ENCODE measurements at places on chromosomes 2 and 18. TPM values are rescaled to one million over a fixed set of nuclear protein-coding genes. Genes with fewer than 3 reads are reported as not detected.

DNA sequence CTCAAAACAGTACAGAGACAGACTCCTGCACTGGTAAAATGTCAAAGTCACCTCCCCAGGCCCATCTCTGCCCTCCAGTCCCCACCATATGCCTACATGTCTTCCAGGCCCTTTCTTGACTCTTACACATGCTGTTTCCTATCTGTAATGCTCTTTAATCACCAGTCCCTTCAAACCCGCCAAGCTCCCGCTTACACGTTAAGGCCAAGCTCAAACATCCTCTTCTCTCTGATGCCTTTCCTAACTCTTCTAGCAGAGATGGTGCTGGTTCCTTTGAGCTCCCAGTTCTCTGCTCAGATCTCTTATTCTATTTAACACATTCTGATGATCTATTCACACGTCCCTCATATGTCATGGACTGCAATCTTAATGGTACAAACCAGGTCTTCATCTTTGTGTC is 5.0 kb downstream of the EVA1A start:
- H3K4me3 ChIP-seq = no peak overlapping the region
- DNase-seq = no peak
- H3K27ac ChIP-seq = no peak overlapping the region
- H3K36me3 ChIP-seq = no peaks in the 10 kb centered on the region
- peaks cover 5% of the 10 kb centered on the region for H3K4me1 ChIP-seq

The APLF gene
- 10.2 TPM for total RNA-seq

The ANKRD36C gene
- 23.3 TPM for total RNA-seq

- H3K4me1 ChIP-seq = no peaks in the 10 kb centered on the region
- H3K36me3 ChIP-seq = no peaks in the 10 kb centered on the region
- H3K4me3 ChIP-seq = no peak overlapping the region
Measured at GRCh38 chr2:10757814-10758286, 36.4 kb downstream of the ATP6V1C2 start.

The IHH gene
- total RNA-seq = not detected

DNA sequence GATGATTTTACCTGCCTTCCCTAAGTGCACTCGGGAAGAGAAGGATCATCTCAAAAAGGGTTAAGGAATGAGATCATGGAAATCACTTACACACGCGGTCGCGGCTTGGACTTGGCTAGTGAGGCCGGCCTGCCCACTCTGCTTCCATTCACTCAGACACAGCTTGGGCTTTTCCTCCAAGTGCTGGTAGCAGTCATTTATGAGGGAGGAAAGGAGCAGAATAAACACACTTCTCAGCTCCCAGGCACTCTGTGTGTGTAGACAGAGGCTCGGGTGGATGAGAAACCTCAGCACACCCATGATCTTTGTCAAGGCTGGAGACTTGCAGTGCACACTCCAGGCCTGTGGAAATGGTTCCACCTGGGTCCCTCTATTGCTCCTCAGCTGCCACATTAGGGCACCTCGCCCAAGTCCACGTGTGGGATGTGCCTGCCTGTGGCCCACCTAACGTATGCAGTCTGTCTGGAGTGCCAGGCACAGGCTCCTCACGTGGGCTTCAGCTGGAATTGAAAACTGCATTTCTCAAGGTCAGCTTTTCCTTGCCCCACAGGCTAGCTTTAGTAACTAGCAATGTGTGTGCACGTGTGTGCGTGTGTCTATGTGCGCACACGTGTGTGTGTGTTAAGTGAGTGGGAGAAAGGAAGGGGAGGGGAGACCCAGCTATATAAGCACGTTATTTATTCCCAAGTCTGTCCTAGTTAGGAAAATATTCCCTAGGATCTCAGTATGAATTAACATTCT is 288.4 kb downstream of the SOX11 start:
- H3K4me3 ChIP-seq = no peak overlapping the region
- no peaks in the 10 kb centered on the region for H3K27me3 ChIP-seq
- peaks cover 8% of the 10 kb centered on the region for H3K4me1 ChIP-seq
- no peak overlapping the region for H3K27ac ChIP-seq
- DNase-seq = no peak
- no peaks in the 10 kb centered on the region for H3K36me3 ChIP-seq

The NDUFS1 gene
- total RNA-seq = 50.9 TPM

- H3K4me3 ChIP-seq = no peak overlapping the region
- no peaks in the 10 kb centered on the region for H3K36me3 ChIP-seq
- peaks cover 25% of the 10 kb centered on the region for H3K4me1 ChIP-seq
Measured at GRCh38 chr2:39568561-39569006, 97.1 kb upstream of the TMEM178A start.

DNA sequence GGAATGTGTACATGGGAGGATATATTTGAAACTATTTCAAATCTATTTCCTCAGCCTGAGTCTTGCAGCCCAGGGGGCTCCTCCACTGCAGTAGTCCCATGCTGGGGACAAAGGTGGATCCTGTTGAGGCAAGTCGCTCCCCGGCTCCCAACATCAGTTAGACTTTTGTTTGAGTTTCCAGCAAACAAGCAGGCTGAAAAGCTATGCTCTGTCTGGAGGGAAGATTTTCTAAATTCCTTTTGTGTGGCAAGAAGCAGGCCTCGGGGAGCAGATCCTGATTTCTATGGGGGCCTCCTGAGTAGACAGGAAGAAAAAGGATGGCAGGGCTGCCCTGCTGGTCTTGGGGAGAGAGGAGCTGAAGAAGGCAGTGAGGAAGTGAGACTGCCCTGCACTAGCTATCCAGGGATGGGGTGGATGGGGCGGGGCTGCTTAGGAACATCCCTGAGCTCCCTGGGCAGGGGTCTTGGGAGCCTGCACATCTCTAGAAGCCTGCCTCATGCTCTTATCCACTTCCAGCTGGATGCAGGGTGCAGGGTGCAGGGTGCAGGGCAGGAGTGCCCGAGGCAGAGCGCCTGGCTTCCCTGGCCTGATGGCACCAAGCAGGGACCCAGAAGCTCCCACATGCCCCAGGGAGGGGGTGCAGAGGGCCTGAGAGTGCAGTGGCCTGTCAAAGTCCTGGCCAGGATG is 6.0 kb upstream of the CIB4 start:
- no peak overlapping the region for H3K4me3 ChIP-seq
- DNase-seq = no peak
- H3K4me1 ChIP-seq = peaks cover 23% of the 10 kb centered on the region
- no peaks in the 10 kb centered on the region for H3K27me3 ChIP-seq
- no peaks in the 10 kb centered on the region for H3K36me3 ChIP-seq

GRCh38 chr18:27558388-27559155 is 373.5 kb upstream of the CHST9 start:
- no peaks in the 10 kb centered on the region for H3K4me1 ChIP-seq
- no peaks in the 10 kb centered on the region for H3K36me3 ChIP-seq
- H3K4me3 ChIP-seq = no peak overlapping the region

Measured in thyroid gland (tissue), 4 donors.